ENCODE measurements at places on chromosomes 3 and 15.

DNA sequence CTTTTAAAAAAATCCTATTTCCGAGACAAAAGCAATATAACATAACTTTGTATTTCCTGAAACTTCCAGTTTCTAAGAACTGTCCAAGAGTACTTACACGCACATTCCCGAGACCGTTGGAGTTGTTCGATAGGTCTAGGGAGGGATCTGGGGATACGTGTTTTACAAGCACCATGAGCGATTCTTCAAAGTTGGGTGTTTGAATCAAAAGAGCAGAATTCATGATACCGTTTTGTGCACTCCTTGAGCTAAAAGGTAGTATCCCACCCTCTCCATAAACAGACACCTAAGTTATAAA, 700 bp upstream of the EDEM1 start:
- no peak for DNase-seq

DNA sequence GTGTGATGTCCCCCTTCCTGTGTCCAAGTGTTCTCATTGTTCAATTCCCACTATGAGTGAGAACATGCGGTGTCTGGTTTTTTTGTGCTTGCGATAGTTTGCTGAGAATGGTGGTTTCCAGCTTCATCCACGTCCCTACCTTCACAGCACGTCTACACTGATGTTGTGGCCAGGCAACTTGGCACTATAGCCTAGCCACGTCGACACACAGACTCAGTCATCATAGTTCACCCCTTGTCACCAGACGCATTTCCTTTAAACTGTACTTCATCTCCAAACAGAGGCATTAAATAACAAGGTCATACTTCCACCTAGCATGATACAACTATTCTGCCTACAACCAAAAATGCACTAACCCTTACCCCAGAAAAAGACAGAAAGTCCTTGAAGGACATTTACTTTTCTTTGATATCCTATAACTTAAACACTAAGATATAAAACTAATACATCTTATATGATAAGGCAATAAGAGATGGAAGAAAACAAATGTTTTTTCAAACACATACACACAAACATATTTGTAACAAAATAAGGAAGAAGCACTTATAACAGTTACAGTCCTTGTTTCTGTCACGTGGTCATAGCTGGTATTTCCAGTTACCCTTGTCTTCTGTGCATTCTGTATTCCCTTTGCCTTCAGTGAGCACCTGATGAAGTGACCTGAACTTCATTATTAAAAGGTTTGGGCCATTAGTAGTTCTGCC, 121.4 kb downstream of the KLF13 start:
- DNase-seq: no peak

GRCh38 chr15:85350395-85350794, 30.0 kb upstream of the AKAP13 start:
- DNase-seq: no peak

GRCh38 chr3:26621906-26622620, 509 bp upstream of the LRRC3B start:
- DNase-seq: no peak

DNA sequence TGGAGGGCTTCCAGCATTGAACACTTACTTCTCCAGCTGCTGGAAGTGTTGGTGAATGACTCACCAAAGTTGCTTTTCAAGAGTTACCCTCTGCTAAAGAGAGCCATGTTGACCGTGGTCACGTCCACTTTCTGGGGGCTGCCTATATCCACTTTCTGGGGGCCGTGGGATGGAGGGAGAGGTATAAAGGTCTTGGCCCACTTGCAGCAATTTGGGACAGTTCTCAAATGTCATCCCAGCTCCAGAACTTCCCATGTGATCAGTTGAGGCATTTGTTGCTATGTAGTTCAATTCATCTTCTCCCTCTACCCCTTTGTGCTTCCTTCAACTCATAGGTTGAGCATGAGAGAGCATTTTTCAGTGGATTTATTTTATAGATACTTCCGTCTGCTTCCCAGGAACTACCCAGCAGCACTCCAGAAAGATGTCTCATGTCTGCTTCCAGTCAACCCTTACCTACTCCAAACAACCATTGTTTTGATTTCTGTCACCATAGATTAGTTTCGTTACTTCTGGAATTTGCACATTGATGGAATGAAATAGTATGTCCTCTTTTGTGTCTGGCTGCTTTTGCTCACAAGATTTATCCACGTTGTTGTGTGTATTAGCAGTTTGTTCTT, 130.6 kb downstream of the TCF12 start:
- DNase-seq: no peak

GRCh38 chr15:100134586-100134985, 207.2 kb downstream of the ADAMTS17 start:
- no peak for DNase-seq

GRCh38 chr3:8320711-8321458, 180.7 kb upstream of the LMCD1 start:
- DNase-seq: no peak

- no peak for DNase-seq
Observed at GRCh38 chr15:34084086-34084485, 17.6 kb downstream of the EMC7 start.

GRCh38 chr3:31225923-31226322, 306.8 kb upstream of the STT3B start:
- DNase-seq: peak; percentile 50

- peak; percentile 20 for DNase-seq
Observed at GRCh38 chr3:12891985-12892839, 50.8 kb upstream of the RPL32 start.

GRCh38 chr3:174186377-174186989, 672.7 kb upstream of the NAALADL2 start:
- no peak for DNase-seq

DNA sequence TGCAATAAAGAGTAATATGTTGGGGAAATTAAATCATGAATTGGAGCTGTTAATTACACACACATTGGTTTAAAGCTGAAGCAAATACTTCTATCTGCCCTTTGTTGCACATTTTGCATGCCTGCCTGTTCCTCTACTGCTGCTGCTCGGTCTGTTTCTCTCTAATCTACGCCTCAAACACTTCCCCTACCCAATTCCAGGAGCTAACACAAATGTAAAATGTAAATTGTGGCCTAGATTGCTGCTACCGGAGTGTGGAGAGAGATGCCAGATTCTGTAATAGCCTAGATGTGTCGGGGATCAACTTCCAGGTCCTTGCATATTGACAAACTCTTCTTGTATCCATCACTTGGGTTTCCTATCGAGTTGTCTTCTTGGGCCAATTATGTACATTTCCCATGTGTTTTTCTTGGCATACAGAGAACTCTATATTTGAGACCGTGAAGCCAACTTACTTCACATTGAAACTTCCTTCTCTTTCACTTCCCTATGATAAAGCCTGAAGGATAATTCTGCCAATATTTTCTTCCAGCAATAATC, 450.4 kb upstream of the NR2F2 start:
- no peak for DNase-seq

- no peak for DNase-seq
Observed at GRCh38 chr15:51255533-51255932, 82.9 kb downstream of the CYP19A1 start.

- DNase-seq: no peak
Observed at GRCh38 chr3:177424521-177424920, 227.2 kb upstream of the TBL1XR1 start.

DNA sequence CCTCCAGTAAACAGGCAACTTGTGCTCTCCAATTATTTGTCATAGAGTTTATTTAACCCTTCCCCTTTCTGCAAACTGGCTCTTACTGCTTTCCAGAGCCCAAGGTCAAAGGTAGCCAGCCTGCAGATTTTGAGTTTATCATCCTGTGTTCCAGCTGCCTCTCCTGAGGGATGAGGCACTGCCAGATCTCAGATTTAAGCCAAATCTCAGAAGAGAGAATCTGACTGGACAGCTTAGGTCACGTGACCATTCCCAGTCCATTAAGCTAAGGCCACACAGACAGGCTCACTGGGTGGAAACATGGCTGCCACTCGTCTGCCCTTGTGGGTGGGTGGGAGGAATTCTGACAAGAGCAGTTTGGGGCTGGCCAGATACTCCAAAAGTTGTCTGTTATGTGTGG, 8.6 kb upstream of the SIAH2 start:
- no peak for DNase-seq

DNA sequence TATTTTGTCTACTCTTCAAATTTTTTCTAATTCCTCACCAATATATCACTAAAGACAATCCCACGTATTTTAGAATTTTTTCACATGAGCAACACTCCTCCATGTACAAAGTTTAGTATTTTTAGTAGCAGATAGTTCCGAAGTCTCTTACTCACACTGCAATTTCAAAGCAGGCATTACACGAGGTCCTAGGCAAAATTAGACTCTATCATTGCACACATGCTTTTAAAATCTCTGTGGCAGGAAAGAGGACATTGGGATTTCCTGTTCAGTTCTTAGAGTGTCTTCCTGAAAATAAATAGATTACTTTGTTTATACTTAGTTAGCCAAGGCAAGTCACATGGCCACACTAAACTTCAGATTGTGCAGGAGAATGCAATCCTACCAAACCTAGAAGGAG, 847.7 kb downstream of the ROBO2 start:
- DNase-seq: no peak

DNA sequence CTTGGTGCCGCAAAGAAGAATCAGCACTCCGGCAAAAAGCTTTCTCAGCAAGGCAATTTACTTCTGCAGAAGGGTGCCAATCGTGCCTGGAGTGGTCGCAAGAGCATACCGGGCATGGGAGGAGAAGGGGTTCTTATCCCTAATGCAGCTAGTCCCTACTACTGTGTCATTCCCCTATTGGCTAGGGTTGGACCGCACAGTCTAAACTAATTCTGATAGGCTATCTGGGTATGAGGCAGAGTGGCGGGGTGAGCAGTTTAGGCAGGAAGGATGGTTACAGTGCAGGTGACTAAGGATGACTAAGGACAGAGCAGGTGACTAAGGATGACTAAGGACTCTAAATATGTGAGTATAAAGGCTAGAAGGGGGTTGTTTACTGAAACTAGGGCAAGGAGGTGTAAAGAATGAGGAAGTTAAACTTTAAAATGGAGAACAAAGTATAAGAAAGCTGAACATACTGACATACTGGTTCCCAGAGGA, 52.9 kb downstream of the PGBD4 start:
- no peak for DNase-seq

GRCh38 chr3:59808446-59808845, 758.6 kb upstream of the CFAP20DC start:
- no peak for DNase-seq

DNA sequence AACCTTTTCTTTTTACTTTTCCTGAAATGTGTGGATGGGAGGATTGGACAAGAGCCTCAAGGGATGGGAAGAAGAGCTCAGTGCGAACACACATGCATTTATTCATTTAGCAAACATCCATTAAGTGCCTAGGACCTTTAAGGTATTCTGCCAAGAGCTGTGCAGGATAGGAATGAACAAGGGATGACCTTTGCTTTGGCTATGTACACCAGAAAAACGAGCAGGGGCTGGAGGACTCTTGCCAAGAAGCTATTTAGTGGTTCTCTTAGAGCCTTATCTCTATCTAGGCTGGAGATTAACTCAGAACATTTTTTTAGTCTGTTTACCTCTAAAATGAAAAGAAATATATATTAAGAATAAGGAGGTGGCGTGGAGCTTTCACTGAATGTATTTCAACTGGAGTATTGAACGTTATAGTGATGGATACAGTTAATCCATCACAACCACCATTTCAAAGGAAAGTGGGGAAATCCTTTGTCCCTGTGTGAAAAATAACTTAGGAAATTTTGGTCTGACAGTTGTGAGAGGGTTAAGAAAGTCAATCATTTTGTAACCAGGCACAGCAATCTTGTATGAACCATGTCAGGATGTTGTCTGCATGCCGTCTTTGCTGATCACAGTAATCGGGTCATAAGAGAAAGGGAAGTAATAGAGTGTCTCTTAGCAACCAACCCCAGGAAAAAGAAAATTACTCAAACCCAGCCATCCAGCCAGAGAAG, 279.0 kb downstream of the LPP start:
- DNase-seq: no peak

- no peak for DNase-seq
Observed at GRCh38 chr3:112806903-112807302, 39.8 kb downstream of the CD200R1L start.

DNA sequence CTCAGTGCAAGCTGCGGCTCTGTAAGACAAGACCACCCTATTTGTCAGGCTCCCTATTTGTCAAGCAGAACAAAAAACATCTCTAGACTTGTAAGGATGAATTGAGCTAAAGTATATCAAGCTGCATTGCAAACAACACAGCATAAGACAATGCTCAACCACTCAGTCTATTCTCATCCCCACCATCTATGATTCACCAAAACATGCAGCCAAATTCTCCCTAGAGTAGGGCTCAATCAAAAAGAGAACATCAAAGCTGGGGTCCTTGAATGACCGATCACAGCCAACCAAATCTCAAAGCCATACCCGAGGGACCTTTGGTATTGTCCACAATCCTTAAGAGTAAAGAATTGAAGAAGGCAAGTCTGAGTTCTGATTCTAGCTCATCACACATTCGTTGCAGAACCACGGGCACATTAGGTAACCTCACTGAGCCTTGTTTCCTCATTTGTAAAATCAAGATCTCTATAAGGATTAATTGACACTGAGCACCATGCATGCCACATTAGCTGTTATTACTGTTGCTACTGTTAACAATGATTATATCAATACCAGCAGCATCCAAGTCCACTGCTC, 31.2 kb downstream of the RFTN1 start:
- DNase-seq: no peak

- no peak for DNase-seq
Observed at GRCh38 chr3:112445839-112446238, 53.4 kb downstream of the BTLA start.

DNA sequence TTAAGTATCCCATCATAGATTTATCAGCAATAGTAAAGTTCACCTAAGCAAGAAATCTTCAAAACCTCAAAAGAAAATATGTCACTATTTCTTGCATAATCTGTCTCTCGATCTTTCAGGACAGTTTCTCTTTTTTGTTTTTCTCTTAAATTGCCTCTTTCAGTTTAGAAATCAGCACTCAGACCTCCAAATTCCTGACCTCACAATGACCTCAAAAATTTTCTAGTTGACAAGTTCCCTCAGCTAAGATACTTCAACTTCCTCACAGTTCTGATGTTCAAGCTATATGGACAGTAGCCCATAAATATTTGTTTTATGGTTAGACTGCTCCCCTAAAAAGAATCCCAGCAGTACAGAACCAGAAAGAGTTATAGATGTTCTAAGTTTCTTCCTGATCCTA, 24.1 kb downstream of the SLC24A5 start:
- no peak for DNase-seq

- DNase-seq: no peak
Observed at GRCh38 chr3:6806991-6807390, 53.9 kb upstream of the GRM7 start.

GRCh38 chr15:66278056-66278455, 15.3 kb upstream of the DIS3L start:
- DNase-seq: no peak
